Activated effector memory CD4-positive, alpha-beta T cell treated with anti-CD3 and anti-CD28 coated beads, Interleukin-2, amount 50 U/mL, for 16 hours (primary cell): ENCODE measurements at places on chromosomes 12 and 14.

DNA sequence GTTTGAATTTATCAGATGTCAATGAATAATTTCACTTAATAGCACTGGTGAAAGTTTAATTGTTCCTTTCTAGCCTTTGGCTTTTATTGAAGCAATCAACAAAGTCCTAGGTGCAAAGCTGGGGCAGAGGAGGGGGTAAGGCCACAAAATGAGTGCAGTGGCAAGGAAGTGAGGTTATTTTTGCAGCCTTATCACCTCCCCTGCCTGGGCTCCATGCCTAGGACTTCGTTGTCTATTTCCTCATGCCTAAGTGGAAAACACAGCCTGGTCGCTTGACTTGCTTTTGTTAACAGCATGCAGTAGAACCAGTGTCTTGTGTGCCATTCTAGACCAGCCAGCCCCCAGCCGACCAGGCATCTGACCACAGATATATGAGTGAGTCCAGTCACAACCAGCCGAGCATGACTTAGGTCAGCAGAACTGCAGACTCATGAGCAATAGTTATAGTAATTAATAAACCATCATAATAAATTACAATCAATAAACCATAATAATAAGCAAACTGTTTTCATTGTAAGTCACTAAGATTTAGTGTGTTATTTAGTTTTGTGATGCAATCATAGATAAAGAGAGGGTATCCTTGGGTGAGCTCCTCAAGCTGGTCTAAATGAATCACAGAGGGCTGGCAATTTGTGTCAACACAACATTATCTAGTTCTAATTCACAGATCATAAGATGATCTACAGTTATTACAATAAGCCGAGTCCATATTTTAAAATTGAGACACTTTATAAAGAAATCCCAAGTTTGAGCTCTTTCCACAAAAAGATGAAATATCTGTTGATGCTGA lies 156.8 kb downstream of the GLT1D1 start:
- no peak for DNase-seq

- DNase-seq = peak; percentile 36
These were observed 23.4 kb upstream of the SFSWAP start for GRCh38 chr12:131687346-131688125.

DNA sequence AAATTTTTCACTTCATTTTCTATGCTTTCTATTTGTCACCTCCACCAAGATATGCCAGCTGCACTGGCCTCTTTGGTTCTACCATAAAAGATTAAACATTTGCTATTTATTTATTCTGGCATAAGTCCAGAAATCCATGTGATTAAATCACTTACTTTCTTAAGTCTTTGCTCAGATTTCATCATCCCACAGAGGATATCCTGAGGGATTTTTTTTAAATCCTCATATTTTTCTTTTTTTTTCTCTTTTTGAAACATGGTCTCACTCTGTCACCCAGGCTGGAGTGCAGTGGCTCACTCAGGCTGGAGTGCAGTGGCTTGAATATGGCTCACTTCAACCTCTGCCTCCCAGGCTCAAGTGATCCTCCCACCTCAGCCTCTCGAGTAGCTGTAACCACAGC lies 645.4 kb upstream of the ATXN7L3B start:
- no peak for DNase-seq

- DNase-seq = no peak
These were observed 360.5 kb upstream of the TMPO start for GRCh38 chr12:98154850-98155249.

DNA sequence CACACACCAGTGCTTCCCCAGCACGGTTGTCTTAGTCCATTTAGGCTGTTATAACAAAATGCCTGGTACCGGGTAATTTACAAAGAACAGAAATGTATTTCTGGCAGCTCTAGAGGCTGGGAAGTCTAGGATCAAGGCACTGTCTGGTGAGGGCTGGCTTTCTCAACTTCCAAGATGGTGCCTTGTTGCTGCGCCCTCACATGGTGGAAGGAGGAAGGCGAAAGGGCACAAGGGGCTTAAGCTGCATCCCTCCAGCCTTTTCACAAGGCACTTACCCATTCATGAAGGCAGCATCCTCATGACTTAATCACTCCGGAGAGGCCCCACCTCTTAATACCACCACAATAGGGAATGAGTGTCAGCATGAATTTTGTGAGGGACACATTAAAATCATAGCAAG lies 155.5 kb downstream of the SLC15A5 start:
- no peak for DNase-seq

- DNase-seq = no peak
These were observed 1490.8 kb upstream of the TMEM132C start for GRCh38 chr12:126776026-126776655.

- no peak for DNase-seq
These were observed 6.2 kb upstream of the SLC15A4 start for GRCh38 chr12:128829861-128830504.
